ENCODE measurements at places on chromosomes 6 and 20.

GRCh38 chr6:170132011-170132521 is 158.8 kb downstream of the DLL1 start:
- no peak overlapping the region for H3K4me3 ChIP-seq
- H3K27me3 ChIP-seq: no peaks in the 10 kb centered on the region
- no peaks in the 10 kb centered on the region for H3K4me1 ChIP-seq
- DNase-seq: no peak
- no peak overlapping the region for H3K27ac ChIP-seq
- H3K36me3 ChIP-seq: no peaks in the 10 kb centered on the region

GRCh38 chr6:52616059-52616690 is 39.3 kb upstream of the TRAM2 start:
- no peak for DNase-seq
- H3K4me3 ChIP-seq: no peak overlapping the region
- no peaks in the 10 kb centered on the region for H3K36me3 ChIP-seq
- peaks cover 10% of the 10 kb centered on the region for H3K27me3 ChIP-seq
- no peaks in the 10 kb centered on the region for H3K4me1 ChIP-seq

DNA sequence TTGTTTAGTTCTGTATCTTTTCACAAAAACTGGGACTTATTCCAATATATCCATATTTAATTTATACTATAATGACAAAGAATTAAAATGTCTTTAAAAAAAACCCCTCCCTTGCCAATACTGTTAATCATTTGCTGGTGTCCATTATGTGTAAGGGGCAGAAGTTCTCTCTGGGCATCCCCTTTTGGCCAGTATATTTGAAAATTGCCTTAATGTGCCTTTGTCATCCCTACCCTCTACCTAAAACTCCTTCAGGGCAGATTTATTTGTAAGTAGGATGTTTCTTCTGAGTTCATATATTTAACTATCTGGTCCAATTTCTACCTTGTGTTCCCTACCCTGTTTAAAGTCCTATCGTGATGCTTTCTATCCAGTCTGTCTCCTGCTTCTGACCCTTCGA is 62.9 kb downstream of the ARHGAP18 start:
- no peak overlapping the region for H3K4me3 ChIP-seq
- H3K27me3 ChIP-seq: peaks cover 7% of the 10 kb centered on the region
- no peak for DNase-seq
- no peak overlapping the region for H3K27ac ChIP-seq
- H3K4me1 ChIP-seq: peaks cover 12% of the 10 kb centered on the region

DNA sequence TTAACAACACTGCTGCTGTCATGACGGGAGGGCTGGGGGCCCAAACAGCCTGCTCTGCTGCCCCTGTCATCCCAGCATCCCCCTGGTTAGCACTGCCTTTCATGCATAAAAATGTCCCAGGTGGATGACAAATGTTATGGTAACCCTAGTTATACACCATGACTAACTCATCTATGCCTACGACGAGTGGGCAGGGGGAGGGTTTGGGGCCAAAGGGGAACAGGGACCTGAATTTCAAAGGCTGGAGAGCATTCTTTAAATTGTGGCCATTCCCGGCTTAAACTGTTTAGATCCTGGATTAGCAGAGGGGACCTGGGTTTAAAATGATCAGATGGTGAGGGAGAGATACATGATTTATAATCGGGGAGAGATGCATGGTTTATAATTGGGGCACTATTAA is 24.4 kb downstream of the GNAS-AS1 start:
- no peak overlapping the region for H3K27ac ChIP-seq
- peaks cover 10% of the 10 kb centered on the region for H3K27me3 ChIP-seq
- DNase-seq: no peak
- H3K4me1 ChIP-seq: peaks cover 2% of the 10 kb centered on the region

DNA sequence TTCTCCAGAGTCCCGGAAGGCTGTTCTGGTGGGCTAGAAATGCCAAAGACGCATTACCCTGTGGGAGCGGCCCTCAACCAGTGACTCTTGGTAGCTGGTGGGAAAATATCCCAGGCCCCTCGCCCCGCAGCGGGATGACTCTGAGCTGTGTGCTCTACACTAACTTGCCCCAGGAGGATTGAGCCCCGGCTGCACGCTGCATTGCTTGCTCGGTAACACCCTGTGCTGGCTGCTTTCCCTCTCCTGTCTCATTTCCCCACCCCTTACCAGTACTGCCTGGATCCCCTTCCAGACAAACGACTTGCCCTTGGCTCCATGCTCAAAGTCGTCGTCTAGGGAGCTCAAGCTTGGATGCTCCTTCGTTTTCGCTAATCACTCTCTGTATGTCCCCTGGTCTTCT is 411.8 kb upstream of the SULF2 start:
- no peak overlapping the region for H3K27ac ChIP-seq
- no peak for DNase-seq
- no peaks in the 10 kb centered on the region for H3K4me1 ChIP-seq
- no peaks in the 10 kb centered on the region for H3K36me3 ChIP-seq

GRCh38 chr6:146890644-146891434 is 292.1 kb downstream of the ADGB start:
- peaks cover 7% of the 10 kb centered on the region for H3K4me1 ChIP-seq
- H3K4me3 ChIP-seq: no peak overlapping the region
- DNase-seq: no peak
- H3K36me3 ChIP-seq: no peaks in the 10 kb centered on the region
- peaks cover 2% of the 10 kb centered on the region for H3K27me3 ChIP-seq

GRCh38 chr20:24102749-24103333 is 114.3 kb upstream of the GGTLC1 start:
- no peak for DNase-seq
- H3K4me3 ChIP-seq: no peak overlapping the region
- peaks cover 24% of the 10 kb centered on the region for H3K4me1 ChIP-seq
- H3K27me3 ChIP-seq: peaks cover 2% of the 10 kb centered on the region
- H3K36me3 ChIP-seq: no peaks in the 10 kb centered on the region

- H3K27ac ChIP-seq: no peak overlapping the region
- no peak overlapping the region for H3K4me3 ChIP-seq
- no peak for DNase-seq
- H3K4me1 ChIP-seq: no peaks in the 10 kb centered on the region
- H3K27me3 ChIP-seq: no peaks in the 10 kb centered on the region
These were observed 345 bp upstream of the CST5 start for GRCh38 chr20:23879811-23880374.

DNA sequence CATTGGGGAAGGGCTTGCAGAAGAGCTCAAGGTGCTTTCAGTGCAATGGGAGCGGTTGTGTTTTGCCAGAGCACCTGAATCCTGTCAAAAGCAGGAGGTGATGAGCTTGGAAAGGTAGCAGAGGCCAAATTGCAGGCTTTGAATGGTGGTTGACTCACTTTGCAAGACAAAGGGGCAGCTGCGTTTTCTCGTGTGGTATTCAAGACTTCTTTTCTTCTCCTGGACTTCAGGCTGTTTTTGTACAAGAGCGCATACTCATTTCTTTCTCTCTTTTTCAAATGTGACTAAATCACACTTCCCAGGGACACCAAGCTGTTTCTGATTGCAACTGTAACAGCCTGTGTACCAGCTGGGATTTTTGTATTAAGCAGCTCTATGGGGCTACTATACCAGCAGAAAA is 32.3 kb downstream of the GHRH start:
- no peaks in the 10 kb centered on the region for H3K27me3 ChIP-seq
- peaks cover 93% of the 10 kb centered on the region for H3K36me3 ChIP-seq
- no peak overlapping the region for H3K4me3 ChIP-seq

DNA sequence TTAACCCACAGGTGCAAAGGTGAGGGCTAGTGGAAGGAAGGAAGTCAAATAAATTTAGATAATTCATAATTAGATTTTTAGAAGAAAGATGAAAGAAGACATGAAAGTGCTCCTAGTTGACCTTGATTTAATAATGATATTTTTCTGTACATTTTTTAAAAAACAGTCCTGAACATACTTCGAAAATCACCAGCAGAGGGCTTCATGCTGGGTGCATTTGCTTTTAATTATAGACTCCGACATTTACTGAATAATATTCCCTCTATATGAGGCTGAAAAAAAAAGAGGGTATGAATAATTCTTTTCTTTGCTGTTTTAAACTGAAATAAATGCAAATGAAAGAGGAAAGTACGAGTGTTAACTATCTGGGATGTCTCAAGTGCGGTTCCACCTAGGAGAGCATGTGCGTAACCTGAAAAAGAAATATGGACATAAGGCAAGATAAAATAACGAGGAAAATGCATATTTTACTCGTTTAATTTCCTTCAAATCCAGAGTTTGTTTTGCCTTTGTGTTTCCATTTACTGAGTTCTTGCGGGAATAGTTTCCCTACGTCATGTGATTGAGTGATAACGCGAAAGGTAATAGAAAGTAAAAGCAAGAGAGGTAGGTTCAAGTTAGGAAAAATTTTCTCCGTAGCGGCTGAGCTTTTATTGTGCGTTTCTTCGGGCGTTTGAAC is 3.1 kb upstream of the TFAP2B start:
- no peak overlapping the region for H3K27ac ChIP-seq
- no peak for DNase-seq
- peaks cover 40% of the 10 kb centered on the region for H3K27me3 ChIP-seq
- peak overlapping the region; percentile 83 for H3K4me3 ChIP-seq
- H3K36me3 ChIP-seq: no peaks in the 10 kb centered on the region
- H3K4me1 ChIP-seq: peaks cover 10% of the 10 kb centered on the region

DNA sequence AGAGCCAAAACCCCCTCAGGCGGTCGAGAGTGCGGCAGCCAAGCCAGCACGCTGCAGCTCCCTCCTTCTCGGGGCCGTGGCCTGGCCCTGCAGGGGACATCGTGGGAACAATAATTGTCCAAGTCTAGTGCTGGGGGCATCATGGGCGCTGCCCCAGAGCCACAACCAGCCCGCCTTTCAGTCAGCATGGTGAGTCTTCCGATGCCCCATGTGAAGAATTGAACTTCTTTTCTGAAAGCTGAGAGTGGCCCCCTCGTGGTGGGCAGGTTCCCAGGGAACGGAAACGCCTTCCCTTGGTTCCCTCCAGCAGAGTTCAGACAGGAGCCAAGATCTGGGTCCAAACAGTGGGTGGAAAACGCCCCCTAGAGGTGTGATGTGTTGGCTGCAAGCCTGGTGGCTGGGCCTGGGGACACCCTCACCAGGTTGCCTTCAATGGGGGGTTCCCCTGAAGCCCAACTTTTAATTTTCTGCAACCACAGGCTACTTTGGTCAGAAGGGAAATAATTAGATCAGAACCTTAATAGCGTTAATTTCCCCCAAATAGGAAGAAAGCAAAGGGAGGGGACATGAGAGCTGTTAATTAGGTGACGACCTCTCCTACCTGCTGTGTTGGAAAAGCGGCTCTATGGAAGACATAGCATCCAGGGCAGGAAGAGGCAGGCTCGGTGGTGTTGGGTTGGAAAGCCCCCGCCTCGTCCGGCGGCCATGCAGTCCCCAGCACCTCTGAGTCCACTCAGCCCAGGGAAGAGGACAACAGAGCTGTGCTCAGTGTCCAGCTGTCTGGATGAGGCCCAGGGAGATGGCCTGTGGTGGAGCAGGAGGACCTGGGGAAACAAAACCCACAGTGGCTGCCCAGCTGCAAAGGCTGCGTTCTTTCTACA is 4.7 kb upstream of the MRGBP start:
- H3K36me3 ChIP-seq: no peaks in the 10 kb centered on the region
- H3K27me3 ChIP-seq: no peaks in the 10 kb centered on the region

GRCh38 chr6:169589293-169589692 is 112.5 kb downstream of the WDR27 start:
- DNase-seq: no peak
- peaks cover 23% of the 10 kb centered on the region for H3K4me1 ChIP-seq
- peaks cover 3% of the 10 kb centered on the region for H3K27me3 ChIP-seq
- no peak overlapping the region for H3K4me3 ChIP-seq

DNA sequence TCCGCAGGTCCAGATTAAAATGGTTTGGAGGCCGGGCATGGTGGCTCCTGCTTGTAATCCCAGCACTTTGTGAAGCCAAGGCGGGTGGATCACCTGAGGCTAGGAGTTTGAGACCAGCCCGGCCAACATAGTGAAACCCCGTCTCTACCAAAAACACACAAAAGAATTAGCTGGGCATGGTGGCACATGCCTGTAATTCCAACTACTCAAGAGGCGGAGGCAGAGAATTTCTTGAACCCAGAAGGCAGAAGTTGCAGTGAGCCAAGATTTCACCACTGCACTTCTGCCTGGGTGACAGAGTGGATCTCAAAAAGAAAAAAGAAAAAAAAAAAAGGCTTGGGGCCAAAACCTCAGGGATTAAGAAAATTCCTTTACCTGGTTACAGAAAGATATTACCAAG is 30.5 kb downstream of the C6orf15 start:
- peaks cover 20% of the 10 kb centered on the region for H3K27me3 ChIP-seq
- H3K27ac ChIP-seq: no peak overlapping the region
- H3K4me3 ChIP-seq: no peak overlapping the region
- H3K36me3 ChIP-seq: no peaks in the 10 kb centered on the region

DNA sequence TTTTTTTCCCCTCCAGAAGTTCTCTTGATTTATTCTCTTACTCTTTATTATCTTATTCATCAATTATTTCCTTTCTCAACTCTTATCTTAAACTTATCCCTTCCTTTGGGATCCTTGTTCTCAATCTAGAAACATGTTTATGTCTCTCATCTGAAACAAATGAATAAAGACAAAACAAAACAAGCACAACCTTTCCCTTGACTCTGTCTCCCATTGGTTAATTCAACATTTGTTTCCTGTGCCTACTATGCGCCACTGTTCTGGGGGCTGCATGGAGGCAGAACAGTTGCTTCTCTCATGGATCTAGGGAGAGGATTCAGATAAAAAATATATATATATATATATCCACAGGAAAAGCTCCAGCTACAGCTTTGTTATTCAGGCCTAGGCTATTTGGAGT is 5.2 kb upstream of the MRAP2 start:
- peaks cover 19% of the 10 kb centered on the region for H3K27me3 ChIP-seq
- H3K27ac ChIP-seq: no peak overlapping the region
- DNase-seq: no peak
- H3K4me1 ChIP-seq: no peaks in the 10 kb centered on the region
- no peak overlapping the region for H3K4me3 ChIP-seq
- H3K36me3 ChIP-seq: no peaks in the 10 kb centered on the region

GRCh38 chr20:391041-391711 is 10.6 kb downstream of the TRIB3 start:
- H3K27me3 ChIP-seq: no peaks in the 10 kb centered on the region
- DNase-seq: no peak
- H3K27ac ChIP-seq: no peak overlapping the region
- H3K4me3 ChIP-seq: no peak overlapping the region

- H3K4me1 ChIP-seq: peaks cover 9% of the 10 kb centered on the region
- DNase-seq: no peak
- no peak overlapping the region for H3K4me3 ChIP-seq
- no peaks in the 10 kb centered on the region for H3K36me3 ChIP-seq
These were observed 34.2 kb upstream of the SRPK1 start for GRCh38 chr6:35955071-35955470.

DNA sequence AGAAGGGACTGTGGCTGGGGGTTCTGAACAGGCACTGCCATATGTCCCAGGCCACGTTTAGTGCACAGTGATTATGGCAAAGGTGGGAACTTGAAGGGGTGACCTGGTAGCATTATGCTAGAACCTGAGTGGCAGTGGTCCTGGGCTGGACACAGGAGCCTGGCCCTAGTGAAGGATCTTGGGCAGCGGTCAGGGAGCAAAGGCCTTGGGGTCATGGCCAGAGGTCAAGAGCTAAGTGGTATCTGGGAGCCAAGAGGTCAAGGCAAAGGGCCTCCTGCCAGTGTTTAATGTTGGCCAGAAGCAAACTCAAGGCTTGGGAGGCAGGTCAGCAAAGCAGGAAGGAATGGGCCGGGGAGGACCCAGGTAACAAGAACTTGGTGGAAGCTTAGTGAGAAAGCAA is 254.5 kb downstream of the CDH26 start:
- H3K4me3 ChIP-seq: no peak overlapping the region
- H3K27me3 ChIP-seq: no peaks in the 10 kb centered on the region
- H3K36me3 ChIP-seq: no peaks in the 10 kb centered on the region

GRCh38 chr6:84526631-84527030 is 237.8 kb downstream of the TBX18 start:
- no peak overlapping the region for H3K4me3 ChIP-seq
- H3K36me3 ChIP-seq: no peaks in the 10 kb centered on the region
- no peak overlapping the region for H3K27ac ChIP-seq
- DNase-seq: no peak
